ENCODE measurements at places on chromosomes 7 and 10.

DNA sequence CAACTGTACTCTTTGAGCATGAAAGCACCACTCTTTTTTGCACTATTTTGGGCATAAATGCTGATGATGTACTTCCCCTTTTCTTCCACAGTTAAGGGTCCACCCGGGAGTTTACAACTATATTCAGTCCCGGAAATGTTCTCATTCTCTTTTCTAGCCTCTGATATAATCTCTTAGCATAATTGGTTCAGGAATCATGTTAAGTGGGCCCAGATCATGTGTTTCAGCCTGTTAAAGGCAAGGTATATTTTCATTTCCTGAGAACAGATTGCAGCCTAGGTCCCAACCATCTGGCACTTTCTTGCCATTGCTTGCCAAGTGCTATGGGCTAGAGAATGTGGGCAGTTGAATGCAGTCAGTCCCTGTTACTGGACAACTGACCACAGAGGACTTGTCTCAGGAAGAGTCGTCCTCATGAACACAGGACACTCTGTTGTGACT is 111.4 kb upstream of the GLCCI1 start:
- no peak for DNase-seq

DNA sequence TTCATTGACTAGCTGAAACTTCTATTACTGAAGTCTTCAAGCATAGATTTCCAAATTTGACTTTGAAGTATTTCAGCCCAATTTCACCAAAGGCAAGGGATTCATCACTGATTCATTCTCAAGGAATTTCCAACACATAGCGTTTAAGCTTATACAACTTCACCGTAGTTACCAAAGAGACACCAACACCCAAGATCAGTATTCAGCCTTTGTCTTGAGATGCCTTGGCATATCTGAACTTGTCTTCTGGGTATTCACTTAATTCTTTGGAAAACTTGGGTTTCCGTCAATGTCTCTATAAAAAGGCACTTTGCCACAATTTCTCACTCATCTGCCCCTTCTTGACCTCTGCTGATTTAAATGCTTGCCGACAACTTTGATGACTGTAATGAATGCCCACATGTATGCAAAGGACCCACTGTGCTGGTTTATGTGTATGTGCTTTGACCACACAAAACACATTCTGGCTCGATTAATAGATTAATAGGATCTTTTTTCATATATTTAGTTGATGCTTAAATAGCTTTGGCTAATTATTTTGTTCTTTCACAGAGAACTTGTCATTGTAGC is 49.6 kb downstream of the TES start:
- DNase-seq: no peak

GRCh38 chr10:74150204-74150989 is at the start of gene AP3M1:
TSS of gene AP3M1 (minus strand) at chr10:74150828. CDS start at chr10:74138379, 12,449 bp downstream.
- no peak for DNase-seq

DNA sequence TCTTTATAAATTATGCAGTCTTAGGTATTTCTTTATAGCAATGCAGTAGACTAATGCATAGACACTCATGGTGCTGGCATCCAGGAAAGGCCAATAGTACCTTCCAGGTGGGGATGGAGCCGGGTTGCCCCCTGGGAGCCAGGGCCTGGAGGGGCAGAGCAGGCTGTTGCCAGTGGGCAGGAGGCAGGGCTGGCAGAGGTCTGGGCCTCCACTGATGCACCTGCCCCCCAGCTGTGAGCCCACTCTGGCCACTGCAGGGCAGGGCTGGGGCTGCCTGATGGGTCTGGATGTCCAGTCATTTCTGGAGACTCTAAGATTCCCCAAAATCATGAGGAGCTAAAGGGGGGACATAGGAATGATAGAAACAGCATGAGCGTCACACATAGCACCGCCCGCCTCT is 66.7 kb downstream of the MICALL2 start:
- no peak for DNase-seq

DNA sequence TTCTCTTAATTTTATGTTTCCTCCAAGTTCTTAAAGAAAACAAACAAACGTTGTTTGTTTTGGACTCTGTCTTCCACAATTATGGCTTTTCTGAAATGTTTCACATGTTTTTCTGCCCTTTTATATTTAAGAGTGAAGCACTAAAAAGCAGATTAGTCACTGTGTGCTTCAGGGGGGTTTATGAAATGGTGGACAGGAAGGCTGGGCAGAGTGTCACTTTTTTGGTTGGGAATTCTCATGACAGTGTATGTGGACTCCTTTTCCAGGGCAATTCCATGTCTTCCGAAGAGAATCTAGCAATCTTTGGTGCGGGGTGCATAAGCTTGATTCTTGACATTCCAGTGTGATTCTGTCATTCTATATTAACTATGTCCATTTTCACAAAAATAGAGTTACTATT is 669.4 kb downstream of the PARD3 start:
- DNase-seq: no peak

DNA sequence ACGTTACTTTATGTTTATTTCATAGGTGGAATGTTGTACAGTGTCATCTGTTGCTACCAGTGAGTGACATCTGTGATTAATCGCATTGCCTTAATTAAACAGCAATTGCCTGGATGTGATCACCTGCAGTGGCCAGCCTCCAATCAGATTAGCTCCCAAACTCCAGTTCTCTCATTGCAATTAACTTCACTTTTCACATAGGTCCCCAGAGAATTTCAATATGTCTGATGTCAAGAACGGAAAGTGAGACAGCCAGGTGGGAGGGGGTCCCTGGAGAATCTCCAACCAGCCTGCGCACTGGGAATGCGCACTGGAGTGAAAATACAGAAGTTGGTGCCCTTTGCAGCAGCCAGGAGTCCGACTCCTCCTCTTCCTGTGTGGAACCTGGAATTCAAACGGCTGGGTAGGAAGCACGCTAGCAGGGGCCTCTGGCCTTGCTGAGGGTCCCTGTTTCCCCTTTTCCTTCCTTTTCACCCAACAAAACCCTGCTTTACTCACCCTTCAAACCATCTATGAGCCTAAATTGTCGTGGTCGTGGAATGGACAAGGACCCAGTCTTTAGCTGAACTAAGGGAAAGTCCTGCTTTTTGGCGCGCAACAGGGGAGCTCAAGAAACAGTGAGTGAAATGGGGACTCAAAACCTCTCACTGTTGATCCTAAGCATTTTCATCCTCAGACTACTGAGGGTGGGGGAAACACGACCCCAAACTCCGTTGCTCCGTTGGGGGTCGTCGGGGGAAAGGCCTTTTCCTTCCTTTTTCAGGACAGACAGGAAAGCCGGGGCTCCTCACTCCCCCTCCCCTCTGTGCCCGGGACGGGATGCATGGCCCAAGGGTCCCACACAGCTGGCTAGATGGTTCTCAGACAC is 1355.5 kb upstream of the LRRTM3 start:
- peak; percentile 3 for DNase-seq

GRCh38 chr10:78177491-78178185 is 144.0 kb downstream of the RPS24 start:
- peak; percentile 11 for DNase-seq

- DNase-seq: no peak
Measured at GRCh38 chr7:139452958-139453672, 30.4 kb downstream of the KLRG2 start.

GRCh38 chr7:105782391-105783042 is 93.9 kb downstream of the ATXN7L1 start:
- no peak for DNase-seq

- no peak for DNase-seq
Measured at GRCh38 chr10:103790580-103790979, 64.8 kb downstream of the SH3PXD2A start.

GRCh38 chr7:80643336-80643915 is 5.0 kb downstream of the CD36 start:
- DNase-seq: no peak

DNA sequence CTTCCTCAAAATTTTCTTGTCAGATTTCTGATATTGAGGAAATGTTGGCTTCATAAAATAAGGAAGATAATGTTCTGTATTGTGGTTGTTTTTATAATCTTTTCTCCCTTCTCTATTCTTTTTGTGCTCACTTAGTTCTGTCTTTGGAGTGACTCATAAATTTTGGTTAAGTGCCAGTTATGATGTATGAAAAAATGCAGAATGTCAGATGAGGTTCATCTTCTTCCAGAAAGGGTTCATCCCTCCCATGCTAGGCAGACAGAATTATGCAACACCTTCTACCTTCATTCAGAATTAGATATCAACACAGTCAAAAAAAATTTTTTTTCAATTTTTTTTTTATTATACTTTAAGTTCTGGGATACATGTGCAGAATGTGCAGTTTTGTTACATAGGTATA is 36.6 kb upstream of the CYP2C19 start:
- no peak for DNase-seq

DNA sequence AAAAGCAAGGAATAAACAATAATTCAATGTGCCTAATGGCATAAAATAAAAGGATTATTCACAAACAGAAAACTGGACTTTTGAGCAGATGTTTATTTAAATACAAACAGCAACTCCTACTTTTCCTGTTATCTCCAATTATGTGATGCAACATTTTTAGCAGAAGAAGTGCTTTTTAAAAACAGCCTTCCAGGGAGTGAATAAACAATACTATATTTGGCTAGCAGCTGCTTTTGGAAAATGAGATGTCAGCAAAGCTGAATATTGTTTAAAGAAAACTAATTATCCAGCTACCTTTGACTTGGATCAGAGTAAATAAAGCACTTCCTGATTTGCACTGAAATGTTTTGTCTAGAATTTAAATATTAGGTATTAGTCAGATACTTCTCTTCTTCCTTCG is 23.2 kb downstream of the CDK1 start:
- no peak for DNase-seq

DNA sequence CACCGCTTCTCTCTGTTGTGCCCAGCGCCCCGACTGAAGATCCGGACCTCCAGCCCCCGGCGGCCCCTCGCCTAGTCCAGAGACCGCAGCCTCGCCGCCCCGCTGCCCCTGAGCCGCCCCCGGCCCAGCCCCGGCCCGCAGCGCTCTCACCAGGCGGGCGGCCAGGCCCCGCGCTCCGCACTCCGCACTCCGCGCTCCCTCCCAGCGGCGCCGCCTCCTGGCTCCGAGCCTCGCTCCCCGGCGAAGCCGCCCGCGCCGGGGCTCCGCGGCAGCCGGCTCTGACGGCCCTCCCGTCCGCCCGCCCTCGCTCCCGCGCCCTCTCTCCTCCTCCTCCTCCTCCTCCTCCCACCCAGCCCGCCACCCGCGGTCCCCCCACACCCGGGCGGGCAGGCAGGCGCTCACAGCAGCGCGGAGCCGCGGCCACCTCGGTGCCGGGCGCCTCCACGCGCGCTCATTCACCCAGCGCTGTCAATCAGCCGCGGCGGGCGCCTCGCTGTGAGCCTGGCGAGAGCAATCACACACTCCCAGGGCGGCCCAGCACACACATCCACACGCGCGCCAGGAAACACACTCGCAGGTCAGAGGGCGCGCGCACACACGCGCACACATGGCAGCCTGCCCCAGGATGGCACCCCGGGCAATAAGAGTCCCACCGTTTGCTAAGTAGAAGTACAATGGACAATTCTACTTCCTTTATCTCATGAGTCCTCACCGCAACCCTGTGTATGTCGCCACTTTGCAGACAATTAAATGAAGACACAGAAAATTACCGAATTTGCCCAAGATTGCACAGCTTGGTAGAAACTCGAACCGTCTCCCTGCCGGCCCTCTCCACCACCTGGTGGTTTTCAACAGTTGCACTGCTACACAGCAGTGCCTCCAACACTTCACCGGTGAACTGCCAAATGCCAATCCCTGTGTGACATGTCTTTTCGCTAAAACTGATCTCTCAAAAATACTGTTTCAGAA is at the start of gene PRRT4:
PRRT4 (minus strand) TSS at position 280 of the 969 bp plus-strand sequence.
- DNase-seq: peak; percentile 38

DNA sequence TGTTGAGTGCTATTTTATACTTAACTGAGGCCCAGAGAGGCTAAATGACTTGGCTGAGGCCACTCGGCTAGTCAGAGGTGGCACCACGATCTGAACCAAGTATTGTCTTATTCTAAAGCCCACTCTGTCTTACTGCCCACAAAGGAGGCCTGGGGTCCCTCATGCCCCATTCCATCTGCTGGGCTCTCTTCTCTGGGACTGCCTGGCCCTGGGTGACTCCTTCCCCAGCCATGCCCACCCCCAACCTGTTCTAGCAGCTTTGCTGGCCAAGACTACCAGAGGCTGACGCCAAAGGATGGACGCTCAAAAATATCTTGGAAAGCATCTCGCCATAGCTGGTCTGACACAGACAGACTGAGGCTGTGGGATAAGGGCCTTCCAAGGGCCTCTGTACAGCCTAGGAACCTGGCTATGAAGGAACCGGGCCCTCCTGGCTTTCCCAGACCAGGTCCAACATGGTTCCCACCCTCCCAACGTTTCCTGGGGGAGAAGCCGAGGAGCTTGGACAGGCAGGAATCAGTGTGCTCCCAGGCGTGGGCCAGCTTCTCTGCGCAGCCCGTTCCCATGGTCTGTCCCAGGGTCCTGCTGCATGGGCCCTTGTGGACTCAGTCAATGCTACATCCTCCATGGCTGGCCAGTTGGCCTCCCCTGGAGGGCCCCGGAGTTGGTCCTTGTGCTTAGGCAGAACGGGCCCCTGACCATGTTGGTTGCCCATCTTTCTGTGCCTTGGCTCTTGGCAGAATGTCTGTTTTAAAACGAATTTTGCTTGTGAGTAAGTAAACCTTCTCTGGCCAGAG is 11.7 kb downstream of the HSPA12A start:
- DNase-seq: no peak

DNA sequence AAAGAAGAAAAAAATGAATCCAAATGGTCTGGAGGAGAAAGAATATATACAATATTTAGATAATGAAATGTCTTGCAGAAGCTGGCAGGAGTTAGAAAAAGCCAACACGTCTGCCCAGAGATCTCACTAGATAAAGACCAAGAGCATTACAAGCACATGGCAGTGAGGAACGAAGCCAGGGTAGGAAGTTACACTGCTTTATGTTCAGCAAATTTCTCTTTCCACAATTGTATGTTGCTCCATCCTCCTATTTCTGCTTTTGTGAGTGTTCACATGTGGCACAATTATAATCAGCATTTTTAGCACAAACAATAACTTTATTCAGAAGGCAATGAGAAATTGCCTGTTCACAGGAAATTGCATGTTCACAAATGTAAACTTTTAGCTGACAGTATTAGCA is 53.7 kb downstream of the LRRC17 start:
- no peak for DNase-seq

DNA sequence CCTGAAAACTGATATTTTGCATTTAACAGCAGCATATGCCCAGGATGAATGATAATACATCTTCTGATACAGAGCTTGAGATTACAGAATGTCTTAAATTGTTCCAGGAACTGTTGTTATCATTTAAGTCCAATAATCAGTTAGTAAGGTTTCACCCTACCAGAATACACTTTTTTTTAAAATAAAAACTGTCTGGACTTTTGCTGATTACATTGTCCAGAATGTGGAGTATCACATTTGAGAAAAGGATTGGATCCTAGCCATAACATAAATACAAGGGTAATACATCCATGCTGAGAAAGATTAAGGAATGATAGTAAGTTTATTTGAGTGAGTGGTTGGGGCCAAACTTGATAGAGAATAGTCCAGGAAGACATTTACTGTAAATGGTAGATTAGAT is 71.0 kb downstream of the SEPTIN7 start:
- DNase-seq: no peak

DNA sequence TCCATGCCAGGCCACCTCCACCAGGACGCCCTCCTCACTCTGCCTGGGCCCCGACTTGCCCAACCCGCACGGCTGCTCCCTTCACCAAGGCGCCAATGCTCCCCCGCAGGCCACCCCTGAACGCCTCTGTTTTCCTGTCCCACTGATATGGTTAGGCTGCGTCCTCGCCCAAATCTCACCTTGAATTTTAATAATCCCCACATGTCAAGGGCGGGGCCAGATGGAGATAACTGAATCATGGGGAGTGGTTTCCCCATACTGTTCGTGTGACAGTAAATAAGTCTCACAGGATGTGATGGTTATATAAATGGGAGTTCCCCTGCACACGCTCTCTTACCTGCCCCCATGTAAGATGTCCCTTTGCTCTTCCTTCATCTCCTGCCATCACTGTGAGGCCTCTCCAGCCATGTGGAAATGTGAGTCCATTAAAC is 29.8 kb downstream of the RSU1 start:
- no peak for DNase-seq
